WTC11 (cell line): ENCODE measurements at places on chromosomes 1 and 21. TPM values are rescaled to one million over a fixed set of nuclear protein-coding genes. Genes with fewer than 3 reads are reported as not detected.

The PTPN7 gene
- 0.98 to 1.1 TPM (median 1.1 TPM) in 3 replicates for total RNA-seq

The ZNF695 gene
- 29.4 to 32.6 TPM (median 29.4 TPM) in 3 replicates for total RNA-seq

DNA sequence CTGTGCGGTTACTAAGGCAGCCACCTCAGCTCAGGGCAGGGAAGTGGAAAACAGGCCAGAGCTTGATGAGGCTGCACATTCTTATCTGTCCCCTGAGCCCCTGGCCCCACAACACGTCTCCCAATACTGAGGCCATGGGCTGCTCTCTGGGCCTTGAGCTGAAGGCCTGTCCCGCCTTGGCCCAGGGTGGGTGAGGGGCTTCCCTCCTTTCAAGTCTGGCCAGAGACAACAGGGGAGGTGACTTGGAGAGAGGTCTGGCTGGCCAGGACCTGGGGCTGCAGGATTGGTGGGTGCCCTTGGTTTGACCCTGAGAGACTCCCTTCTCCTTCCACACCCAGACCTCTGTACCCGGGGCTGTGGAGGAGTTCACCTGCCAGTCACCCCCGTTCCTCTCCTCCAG, 563.8 kb downstream of the PTPRU start:
- no peaks in the 10 kb centered on the region for H3K27me3 ChIP-seq
- no peaks in the 10 kb centered on the region for H3K4me1 ChIP-seq
- H3K36me3 ChIP-seq, result peaks cover 7% of the 10 kb centered on the region
- no peak overlapping the region for H3K27ac ChIP-seq
- H3K4me3 ChIP-seq, result no peak overlapping the region

The SNX7 gene
- total RNA-seq, result 12.9 to 15.7 TPM (median 14.8 TPM) in 3 replicates

The ABCG1 gene
- total RNA-seq, result 2.9 to 4.0 TPM (median 3.7 TPM) in 3 replicates

The TEDDM1 gene
- not detected in 3 replicates for total RNA-seq

GRCh38 chr1:60279798-60280197, 206.2 kb upstream of the C1orf87 start:
- DNase-seq, result no peak
- H3K27me3 ChIP-seq, result no peaks in the 10 kb centered on the region
- H3K36me3 ChIP-seq, result no peaks in the 10 kb centered on the region
- H3K4me3 ChIP-seq, result no peak overlapping the region

DNA sequence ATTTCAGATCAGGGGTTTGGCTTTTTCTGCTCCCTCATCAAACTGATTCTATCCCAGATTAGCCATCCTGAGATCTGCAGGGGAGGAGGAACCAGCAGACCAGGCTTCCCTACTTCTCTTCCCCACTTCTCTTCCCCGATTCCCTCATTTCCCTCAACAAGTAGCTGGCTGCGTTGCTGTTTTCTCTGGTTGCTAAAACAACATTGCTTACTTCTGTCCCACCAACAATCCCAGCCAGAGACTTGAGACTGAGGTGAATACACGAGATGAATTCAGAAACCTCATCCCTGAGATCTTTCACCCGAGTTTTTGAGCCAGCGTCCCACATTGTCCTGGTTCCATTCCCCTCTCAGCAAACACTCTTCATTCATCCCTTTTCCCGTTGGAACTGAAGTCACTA, 22.4 kb downstream of the DYRK3 start:
- peaks cover 36% of the 10 kb centered on the region for H3K27me3 ChIP-seq
- no peak overlapping the region for H3K27ac ChIP-seq
- H3K36me3 ChIP-seq, result no peaks in the 10 kb centered on the region
- no peak for DNase-seq
- H3K4me3 ChIP-seq, result peak overlapping the region; percentile 58

The INSRR gene
- 0.05 to 0.11 TPM in 2 of 3 replicates, not detected in the other for total RNA-seq

GRCh38 chr1:108100148-108100547, 100.0 kb downstream of the SLC25A24 start:
- no peaks in the 10 kb centered on the region for H3K36me3 ChIP-seq
- no peak overlapping the region for H3K4me3 ChIP-seq
- no peaks in the 10 kb centered on the region for H3K4me1 ChIP-seq

The GBP2 gene
- total RNA-seq, result 0.24 to 0.69 TPM (median 0.46 TPM) in 3 replicates

- H3K36me3 ChIP-seq, result peaks cover 17% of the 10 kb centered on the region
- no peak for DNase-seq
- peaks cover 11% of the 10 kb centered on the region for H3K27me3 ChIP-seq
- no peak overlapping the region for H3K27ac ChIP-seq
- H3K4me3 ChIP-seq, result no peak overlapping the region
Measured at GRCh38 chr1:29601021-29601420, 364.7 kb downstream of the PTPRU start.

- H3K4me3 ChIP-seq, result no peak overlapping the region
- no peaks in the 10 kb centered on the region for H3K27me3 ChIP-seq
- no peak overlapping the region for H3K27ac ChIP-seq
- no peaks in the 10 kb centered on the region for H3K36me3 ChIP-seq
- DNase-seq, result no peak
- H3K4me1 ChIP-seq, result peaks cover 6% of the 10 kb centered on the region; the same call in 1 of the 2 replicates
Measured at GRCh38 chr1:209662879-209663327, 10.7 kb upstream of the LAMB3 start.

The SMIM1 gene
- total RNA-seq, result 10.2 to 11.1 TPM (median 10.3 TPM) in 3 replicates

The PALMD gene
- 0.07 to 0.09 TPM in 2 of 3 replicates, not detected in the other for total RNA-seq

- H3K36me3 ChIP-seq, result 0 out of 2 replicates have a peak, but pooled peaks cover 2% of the 10 kb centered on the region
- H3K4me3 ChIP-seq, result no peak overlapping the region
- no peaks in the 10 kb centered on the region for H3K4me1 ChIP-seq
- H3K27ac ChIP-seq, result peak overlapping the region; percentile 49; the same call in 1 of the 2 replicates
Measured at GRCh38 chr1:37940299-37940947, 6.4 kb downstream of the INPP5B start.

The SLFNL1 gene
- total RNA-seq, result 0.05 TPM in 1 of 3 replicates, not detected in the others

The LRRC3 gene
- 4.4 to 5.7 TPM (median 4.7 TPM) in 3 replicates for total RNA-seq

The NECTIN4 gene
- 0.46 to 1.7 TPM (median 0.48 TPM) in 3 replicates for total RNA-seq

DNA sequence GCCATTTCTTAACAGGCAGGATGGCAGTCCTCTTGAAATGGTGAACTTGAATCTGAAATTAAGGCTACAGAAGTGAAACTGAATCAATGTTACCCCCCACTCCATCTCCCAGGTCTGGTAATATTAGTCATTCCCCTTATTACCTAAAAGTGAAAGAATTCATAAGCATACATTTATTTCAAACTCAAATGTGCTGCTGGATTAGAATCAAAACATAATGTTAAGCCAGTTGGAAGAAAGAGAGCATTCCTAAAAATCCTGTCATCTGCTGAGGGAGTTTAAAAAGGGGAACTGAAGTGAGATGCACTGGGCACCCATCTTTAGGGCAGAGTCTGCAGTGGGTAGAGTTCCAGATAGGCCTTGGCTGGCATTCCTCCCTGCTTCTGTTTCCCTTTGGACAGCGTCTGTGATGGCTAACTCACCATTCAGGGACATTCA, 17.4 kb downstream of the KIAA0319L start:
- peaks cover 7% of the 10 kb centered on the region for H3K36me3 ChIP-seq
- no peak for DNase-seq
- peak overlapping the region; percentile 51 for H3K27ac ChIP-seq
- peaks cover 55% of the 10 kb centered on the region for H3K4me1 ChIP-seq
- no peaks in the 10 kb centered on the region for H3K27me3 ChIP-seq
- H3K4me3 ChIP-seq, result no peak overlapping the region

The LAX1 gene
- total RNA-seq, result not detected in 3 replicates

The GNAT2 gene
- 0.14 TPM in 1 of 3 replicates, not detected in the others for total RNA-seq

DNA sequence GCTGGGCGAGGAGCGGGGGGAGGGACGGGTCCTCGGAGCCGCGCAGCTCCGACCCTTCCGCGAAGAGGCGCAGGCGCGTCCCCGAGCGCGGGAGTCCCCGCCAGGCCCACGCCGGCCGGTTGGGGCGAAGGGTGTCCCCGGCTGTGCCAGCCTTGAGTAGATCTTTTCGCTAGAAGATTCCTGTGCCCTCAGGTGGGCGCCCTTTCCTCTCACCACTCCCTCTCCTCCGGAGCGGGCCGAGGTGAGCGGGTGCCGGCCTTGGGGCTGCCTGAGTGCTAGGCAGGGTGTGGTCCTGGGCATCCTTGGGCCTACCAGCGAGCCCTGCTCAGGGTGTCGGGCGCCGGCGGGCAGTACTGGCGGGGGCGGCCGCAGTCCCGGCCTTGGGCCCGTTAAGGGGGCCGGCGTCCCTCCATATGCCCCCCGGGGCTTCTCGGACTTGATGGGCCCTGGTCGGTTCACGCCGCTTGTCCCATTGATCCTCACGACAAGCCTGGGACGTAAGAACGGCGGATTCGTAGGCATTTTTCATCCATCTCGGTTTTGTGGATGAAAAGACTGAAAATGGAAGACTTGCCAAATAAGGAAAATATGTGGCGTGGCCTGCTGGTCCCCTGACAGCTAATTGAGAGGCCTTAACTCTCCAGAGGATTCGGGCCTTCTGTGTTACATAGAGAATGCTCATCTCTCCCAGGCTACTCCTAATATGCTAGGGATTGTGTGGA, 712 bp downstream of the DEGS1 start:
- H3K27ac ChIP-seq, result no peak overlapping the region
- DNase-seq, result peak; percentile 51
- H3K4me1 ChIP-seq, result peaks cover 31% of the 10 kb centered on the region
- H3K36me3 ChIP-seq, result peaks cover 13% of the 10 kb centered on the region
- H3K27me3 ChIP-seq, result no peaks in the 10 kb centered on the region; the same call in 1 of the 2 replicates
